ENCODE measurements at places on chromosomes 1 and 21.
A peak's percentile ranks its signal among the peaks of the same experiment; 100 is the strongest.

GRCh38 chr1:28792644-28793121 lies 19.3 kb upstream of the OPRD1 start:
- DNase-seq: no peak

DNA sequence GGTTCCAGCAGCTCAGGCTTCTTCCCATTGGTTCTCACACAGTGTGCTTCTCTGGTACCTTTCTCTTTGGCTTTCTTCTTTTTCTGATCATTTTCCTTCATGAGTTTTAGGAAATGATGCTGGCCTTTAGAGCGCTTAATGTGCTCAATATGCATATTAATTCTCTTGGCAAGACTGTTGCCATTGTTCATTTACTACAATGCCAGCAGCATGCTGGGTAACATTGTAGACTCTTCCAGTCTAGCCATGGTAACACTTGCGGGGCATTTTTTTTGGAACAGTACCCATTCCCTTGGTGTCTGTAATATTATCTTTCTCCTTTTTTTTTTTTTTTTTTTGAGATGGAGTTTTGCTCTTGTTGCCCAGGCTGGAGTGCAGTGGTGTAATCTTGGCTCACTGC lies 21.7 kb downstream of the UBE4B start:
- DNase-seq: no peak

GRCh38 chr1:21607549-21608529 lies 61.3 kb downstream of the RAP1GAP start:
- peak; percentile 45 for DNase-seq

DNA sequence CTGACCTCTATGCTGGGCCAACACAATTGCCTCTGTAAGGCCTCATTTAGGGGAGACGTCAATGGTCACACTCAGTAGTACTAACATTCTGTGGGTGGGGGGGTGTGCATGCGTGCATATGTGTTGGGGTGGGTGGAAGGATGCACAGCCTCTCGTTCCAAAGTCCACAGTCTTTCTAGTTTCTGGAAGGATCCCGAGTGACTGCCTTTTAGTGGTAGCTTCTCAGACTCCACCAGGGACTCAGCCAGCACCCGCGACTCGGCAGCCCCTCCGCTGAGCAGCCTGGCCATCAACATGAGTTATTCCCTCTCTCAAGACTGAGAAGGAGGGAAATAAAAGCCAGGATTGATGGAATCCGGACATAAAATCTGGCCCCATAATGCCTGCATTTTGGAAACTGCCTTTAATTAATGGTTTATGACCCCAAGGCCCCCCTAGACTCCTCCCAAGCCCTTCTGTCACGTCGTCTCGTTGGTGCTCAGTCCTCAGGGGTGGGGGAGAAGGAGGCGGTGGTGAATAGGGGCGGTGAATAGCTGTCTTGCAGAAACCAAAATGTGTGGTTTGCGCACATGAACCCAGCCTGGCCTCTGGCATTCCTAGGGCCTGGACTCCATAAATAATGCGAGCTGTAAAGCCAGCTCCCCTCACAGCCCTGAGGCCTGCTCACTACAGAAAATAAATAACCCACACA lies 65.1 kb upstream of the TMEM51 start:
- no peak for DNase-seq

GRCh38 chr1:91511386-91511785 lies 10.7 kb downstream of the CDC7 start:
- no peak for DNase-seq

- no peak for DNase-seq
Observed at GRCh38 chr1:111818546-111818945, 62.8 kb downstream of the DDX20 start.

DNA sequence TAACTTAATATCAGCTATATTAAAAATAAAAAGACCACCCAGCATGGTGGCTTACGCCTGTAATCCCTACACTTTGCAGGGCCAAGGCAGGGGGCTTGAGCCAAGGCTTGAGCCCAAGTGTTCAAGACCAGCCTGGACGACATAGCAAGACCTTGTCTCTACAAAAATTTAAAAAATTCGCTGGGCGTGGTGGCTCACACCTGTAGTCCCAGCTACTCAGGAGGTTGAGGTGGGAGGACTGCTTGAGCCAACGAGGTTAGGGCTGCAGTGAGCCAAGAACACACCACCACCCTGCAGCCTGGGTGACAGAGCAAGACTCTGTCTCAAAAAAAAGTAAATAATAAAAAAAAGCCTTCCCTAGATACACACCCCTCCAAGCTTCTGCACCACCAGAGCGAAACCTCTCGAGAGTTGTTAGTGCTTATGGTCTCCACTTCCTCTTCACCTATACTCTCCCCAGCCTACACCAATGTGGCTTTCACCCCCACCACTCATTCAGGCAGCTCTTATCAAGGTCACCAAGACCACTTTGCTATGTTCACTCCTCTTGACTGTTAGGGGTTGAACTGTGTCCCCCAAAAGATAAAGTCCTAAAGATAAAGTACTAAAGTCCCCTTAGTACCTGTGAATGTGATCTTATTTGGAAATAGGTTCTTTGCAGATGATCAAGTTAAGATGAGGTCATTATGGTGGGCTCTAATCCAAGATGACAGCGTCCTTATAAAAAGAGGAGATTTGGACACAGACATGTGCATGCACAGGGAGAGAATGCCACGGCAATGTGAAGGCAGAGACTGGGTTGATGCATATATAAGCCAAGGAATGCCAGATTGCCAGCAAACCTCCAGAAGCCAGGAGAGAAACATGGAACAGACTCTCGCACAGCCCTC lies 6.8 kb upstream of the PPP1R15B start:
- DNase-seq: no peak

- DNase-seq: no peak
Observed at GRCh38 chr1:1173793-1174415, at the start of gene TTLL10. Gene TTLL10, plus strand, starts transcription at chr1:1173880. Its CDS starts 5,336 bp downstream, at chr1:1179216.

DNA sequence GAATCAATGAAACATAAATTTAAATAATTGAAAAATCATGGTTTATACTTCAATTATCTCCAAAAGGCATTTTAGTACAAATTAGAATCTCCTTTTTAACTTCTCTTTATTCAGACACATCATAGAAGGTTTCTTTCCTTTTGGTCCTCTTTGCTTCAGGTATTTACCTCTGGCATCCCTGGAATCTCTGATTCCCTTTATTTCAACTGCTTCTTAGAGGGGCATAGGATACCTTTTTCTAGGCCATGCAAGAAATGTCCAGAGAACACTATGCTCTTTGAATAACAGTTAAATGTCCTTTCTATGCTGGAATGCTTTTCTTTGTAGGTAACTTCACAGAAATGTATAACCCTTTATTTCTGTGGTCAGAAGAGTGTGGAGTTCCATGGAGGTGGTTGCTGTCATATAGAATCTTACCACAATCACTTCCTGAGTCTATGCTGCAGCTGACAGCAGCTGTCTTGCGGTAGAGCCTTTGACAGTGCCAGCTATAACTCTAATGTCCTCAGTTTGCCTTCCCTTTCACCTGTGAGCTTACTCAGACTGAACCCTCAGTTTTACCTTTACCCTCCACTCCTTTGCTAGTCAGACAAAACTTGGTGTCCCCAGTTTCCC lies 8.6 kb downstream of the LAMC2 start:
- peak; percentile 53 for DNase-seq

DNA sequence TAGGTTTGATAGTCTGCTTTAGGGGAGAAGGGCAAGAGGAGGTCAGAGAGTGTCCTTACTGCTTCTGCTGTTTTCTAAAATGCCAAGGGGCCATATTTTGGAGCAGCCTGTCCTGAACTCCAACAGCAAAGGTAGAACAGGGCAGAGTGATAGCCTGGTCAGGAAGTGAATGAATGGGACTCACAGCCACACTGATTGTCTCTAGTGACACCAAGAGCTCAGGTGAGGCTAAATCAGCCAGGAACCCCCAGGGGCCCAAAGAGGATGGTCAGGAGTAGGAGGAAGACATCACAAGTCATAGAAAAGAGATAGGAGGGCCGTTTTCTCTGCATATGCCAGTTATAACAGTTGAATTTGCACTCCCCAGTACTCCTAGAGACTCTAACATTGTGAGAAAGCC lies 97.4 kb upstream of the DUSP10 start:
- no peak for DNase-seq

GRCh38 chr1:29448456-29449235 lies 212.3 kb downstream of the PTPRU start:
- DNase-seq: no peak

- DNase-seq: no peak
Observed at GRCh38 chr1:20719261-20719660, 1.5 kb upstream of the KIF17 start.

- no peak for DNase-seq
Observed at GRCh38 chr1:152109998-152110294, 5.3 kb downstream of the TCHH start.

DNA sequence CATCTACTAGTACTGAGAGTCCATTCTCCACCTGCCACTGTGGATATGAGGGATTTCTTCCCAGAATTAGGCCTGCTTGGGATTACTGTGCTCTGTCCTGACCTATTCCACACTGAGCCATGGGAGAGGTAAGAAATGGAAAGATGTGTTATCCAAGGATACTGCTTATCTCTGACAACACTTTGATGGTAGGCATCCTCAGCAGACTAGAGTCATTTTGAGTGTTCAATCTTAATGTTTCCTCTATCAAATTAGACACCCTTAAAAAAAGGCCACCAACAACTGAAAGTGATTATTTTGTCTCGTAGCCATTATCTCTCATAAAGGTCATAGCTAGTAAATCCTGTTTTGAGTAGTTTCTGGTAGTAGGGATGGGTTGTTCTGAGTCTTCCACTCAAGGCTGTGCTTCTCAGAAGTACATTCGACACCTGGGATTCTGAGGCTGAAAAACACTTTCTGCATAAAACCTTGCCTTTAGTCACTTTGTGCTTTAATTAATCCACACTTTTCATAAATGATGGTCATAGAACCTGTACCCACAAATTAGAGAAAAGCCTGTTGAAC lies 8.8 kb downstream of the ATPAF1 start:
- DNase-seq: no peak

- DNase-seq: peak; percentile 49
Observed at GRCh38 chr1:153849487-153850185, 73.1 kb downstream of the GATAD2B start.

GRCh38 chr21:45854690-45855247 lies 126.8 kb upstream of the COL6A1 start:
- DNase-seq: no peak

- no peak for DNase-seq
Observed at GRCh38 chr1:174957829-174958228, 41.9 kb upstream of the CACYBP start.

DNA sequence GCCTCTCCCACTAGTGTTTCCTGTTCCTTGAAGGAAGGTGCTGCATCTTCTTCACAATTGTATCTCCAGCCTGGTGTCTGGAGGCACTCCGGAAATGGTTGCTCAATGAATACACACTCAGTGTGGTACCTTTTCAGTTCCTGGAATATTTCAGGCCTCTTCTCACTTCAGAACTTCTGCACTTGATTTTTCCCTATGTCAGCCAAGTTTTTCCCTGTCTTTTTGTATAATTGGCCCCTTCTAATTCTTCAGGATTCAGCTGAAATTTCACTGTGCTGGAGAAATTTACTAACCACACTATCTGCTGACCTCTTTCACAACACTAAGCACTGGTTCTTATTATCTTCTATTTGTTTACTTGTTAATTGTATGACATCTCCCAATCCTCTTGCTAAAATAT lies 61.2 kb upstream of the MAP10 start:
- no peak for DNase-seq

GRCh38 chr1:161114556-161114955 lies 3.3 kb downstream of the PFDN2 start:
- DNase-seq: no peak

DNA sequence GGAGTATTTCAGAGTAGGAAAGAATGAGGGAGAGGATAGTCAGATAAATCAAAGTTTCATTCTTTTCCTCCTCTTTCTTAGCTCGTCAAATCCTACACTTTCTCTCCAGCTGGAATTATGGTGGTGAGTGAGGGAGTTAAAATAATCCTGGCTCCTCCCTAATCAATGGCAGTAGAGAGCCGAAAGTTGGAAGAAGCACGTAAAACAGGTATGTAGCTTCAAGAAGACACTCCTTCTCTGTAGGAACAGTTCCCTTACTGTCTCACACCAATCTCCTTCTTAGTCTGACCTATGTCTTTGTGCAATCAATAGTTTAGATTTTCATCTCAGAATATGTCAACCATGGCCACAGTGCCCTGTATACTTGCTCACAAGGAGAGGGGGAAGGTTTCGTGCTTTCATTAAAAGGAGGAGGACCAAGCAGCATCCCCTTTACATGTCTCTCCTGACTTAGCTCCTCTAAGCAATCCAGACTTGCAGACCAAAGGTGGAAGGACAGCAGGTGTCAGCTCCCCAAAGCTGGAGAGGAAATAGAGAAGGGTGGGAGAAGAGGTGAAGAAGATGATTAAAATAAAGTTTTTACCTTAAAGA lies 878 bp downstream of the MINDY1 start:
- no peak for DNase-seq

GRCh38 chr1:45334308-45335245 lies 5.4 kb upstream of the TOE1 start:
- no peak for DNase-seq

- no peak for DNase-seq
Observed at GRCh38 chr1:107213225-107213624, 72.4 kb downstream of the NTNG1 start.

GRCh38 chr1:34089731-34090130 lies 75.3 kb downstream of the CSMD2 start:
- no peak for DNase-seq

DNA sequence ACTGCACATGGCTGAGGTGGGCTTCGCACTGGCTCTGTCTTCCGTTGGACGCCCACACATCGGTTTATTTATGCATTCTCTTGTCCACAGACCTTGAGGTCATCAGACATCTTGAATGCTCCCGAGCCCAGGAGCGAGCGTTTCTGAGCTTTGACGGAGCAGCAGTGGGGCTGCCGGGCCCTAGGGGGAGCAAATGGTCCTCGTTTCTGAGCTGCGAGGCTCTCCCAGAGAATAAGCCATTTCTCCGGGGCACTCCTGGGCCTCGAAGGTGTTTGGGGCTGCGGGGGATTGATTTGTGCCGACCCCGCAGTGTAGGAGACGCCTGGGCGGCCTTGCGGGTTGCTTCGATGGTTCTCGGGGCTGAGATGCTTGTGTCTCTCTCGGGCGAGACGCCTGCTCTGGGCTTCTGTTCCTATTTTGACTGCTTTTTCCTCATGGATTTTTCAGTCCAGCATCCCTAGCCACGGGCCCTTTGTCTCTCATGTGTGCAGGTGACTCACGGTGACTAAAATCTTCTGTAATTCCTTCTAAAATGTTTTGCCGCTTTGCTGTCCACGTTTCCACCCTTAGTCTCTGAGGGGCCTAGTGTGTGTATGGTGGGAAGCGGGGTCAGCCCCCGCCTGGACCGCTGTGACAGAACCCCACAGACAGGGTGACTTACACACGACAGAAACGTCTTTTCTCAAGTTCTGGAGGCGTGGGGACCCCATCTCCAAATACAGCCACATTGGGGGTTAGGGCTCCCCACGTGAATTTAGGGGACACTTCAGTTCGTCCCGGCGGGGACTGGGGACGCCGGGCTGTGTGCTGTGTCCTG lies 62.1 kb downstream of the FAAP20 start:
- DNase-seq: no peak

- DNase-seq: no peak
Observed at GRCh38 chr1:2503554-2504224, 22.7 kb downstream of the PANK4 start.

- no peak for DNase-seq
Observed at GRCh38 chr1:115409094-115410015, 71.3 kb upstream of the NGF start.
